ENCODE measurements at places on chromosomes 4 and X. TPM values are rescaled to one million over a fixed set of nuclear protein-coding genes. Genes with fewer than 3 reads are reported as not detected.
A peak's percentile ranks its signal among the peaks of the same experiment; 100 is the strongest.

Gene N4BP2
- total RNA-seq = 7.1 TPM

Gene PRR32
- total RNA-seq = not detected

Gene EOLA1
- 16.9 TPM for total RNA-seq

Gene XAGE1A
- 0.54 TPM for total RNA-seq

Gene NBDY
- total RNA-seq = 34.2 TPM

Gene SPANXA2
- not detected for total RNA-seq

Gene PGAM4
- total RNA-seq = not detected

Gene UGT2B10
- total RNA-seq = not detected

Gene SRPX2
- total RNA-seq = 27.9 TPM

Gene SPANXD
- not detected for total RNA-seq

Gene FHIP1A
- 28.4 TPM for total RNA-seq

DNA sequence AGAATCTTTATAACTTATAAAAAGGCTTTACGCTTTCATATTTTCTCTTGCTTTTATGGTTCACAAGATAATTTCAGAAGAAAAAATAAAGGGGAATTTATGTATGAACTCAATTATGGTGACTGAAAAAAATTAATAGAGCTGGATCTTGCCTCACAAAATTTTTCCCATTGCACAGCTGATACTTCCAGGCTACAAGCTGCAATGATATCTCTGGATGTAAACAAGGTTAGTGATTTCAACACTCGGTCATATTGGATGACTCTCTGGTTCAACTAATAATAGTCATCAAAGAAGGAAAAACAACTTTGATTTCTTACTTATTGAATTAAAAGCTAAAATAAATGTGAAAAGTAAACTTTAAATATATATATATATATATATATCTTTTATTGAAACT, 868.0 kb downstream of the FAT4 start:
- H3K4me3 ChIP-seq = no peak overlapping the region
- no peaks in the 10 kb centered on the region for H3K27me3 ChIP-seq
- no peak overlapping the region for H3K27ac ChIP-seq
- DNase-seq = no peak

- H3K27ac ChIP-seq = no peak overlapping the region
- H3K36me3 ChIP-seq = peaks cover 29% of the 10 kb centered on the region
- peaks cover 19% of the 10 kb centered on the region for H3K4me1 ChIP-seq
Observed at GRCh38 chr4:3225071-3225850, 23.7 kb upstream of the MSANTD1 start.

DNA sequence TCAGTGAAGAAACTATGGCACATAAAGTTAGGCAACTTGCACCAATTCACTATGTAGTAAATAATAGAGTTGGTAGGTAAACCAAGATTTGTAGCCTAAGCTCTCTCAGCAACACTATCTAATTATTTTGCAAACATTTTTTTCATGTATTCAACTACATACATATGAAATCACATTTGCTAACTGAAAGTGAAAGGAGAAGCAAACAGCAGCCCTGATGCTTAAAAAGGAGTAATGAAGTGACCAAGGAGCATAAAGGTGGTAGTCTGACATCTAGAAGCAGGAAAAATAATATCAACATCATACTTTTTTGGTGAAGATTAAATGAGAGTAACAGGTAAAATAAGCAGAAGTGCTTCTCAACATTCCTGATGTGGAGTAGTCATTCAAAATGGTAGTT, 603.7 kb downstream of the GRXCR1 start:
- H3K36me3 ChIP-seq = no peaks in the 10 kb centered on the region
- no peak overlapping the region for H3K27ac ChIP-seq
- no peak overlapping the region for H3K4me3 ChIP-seq
- no peaks in the 10 kb centered on the region for H3K4me1 ChIP-seq

- H3K4me1 ChIP-seq = no peaks in the 10 kb centered on the region
- no peaks in the 10 kb centered on the region for H3K36me3 ChIP-seq
- no peak for DNase-seq
- H3K4me3 ChIP-seq = no peak overlapping the region
Observed at GRCh38 chr4:137421796-137422195, 110.5 kb downstream of the PCDH18 start.

DNA sequence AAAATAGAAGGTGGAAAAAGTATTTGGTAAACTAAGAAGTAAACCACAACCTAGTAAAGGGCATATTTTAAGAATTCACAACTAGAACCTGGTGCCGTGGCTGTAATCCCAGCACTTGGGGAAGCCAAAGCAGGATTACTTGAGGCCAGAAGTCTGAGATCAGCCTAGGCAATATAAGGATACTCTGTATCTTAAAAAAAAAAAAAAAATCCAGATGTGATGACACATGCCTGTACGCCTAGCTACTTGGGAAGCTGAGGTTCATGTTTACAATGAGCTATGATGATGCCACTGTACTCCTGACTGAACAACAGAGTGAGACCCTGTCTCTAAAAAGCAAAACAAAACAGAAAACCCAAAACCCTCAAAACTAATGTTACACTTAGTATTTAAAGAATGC, 294.9 kb upstream of the ZCCHC13 start:
- no peak overlapping the region for H3K4me3 ChIP-seq
- H3K27ac ChIP-seq = no peak overlapping the region
- no peak for DNase-seq
- H3K36me3 ChIP-seq = no peaks in the 10 kb centered on the region
- H3K27me3 ChIP-seq = no peaks in the 10 kb centered on the region
- no peaks in the 10 kb centered on the region for H3K4me1 ChIP-seq

GRCh38 chr4:166202991-166203390, 330.0 kb downstream of the TLL1 start:
- no peaks in the 10 kb centered on the region for H3K27me3 ChIP-seq
- no peak overlapping the region for H3K4me3 ChIP-seq
- H3K4me1 ChIP-seq = no peaks in the 10 kb centered on the region
- no peaks in the 10 kb centered on the region for H3K36me3 ChIP-seq

DNA sequence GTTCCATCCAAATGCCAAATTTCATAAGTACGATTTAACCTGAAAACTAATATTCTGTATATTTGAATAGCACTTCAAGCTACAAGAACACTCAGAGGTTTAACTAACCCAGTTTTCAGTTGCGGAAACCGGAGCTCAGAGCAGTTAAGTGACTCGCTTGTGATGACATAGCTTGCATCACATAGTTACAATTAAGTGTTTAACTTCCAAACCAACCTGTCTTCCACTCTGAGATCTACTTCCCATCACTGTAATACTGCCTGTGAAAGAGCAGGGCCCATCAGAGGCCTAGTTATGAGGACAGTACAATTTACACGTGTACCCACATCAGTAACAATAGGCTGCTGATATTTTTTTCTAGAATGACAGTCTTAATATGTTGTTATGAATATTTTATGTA, 120.3 kb downstream of the MAD2L1 start:
- H3K36me3 ChIP-seq = no peaks in the 10 kb centered on the region
- no peak overlapping the region for H3K27ac ChIP-seq
- no peaks in the 10 kb centered on the region for H3K27me3 ChIP-seq
- no peaks in the 10 kb centered on the region for H3K4me1 ChIP-seq
- H3K4me3 ChIP-seq = no peak overlapping the region

DNA sequence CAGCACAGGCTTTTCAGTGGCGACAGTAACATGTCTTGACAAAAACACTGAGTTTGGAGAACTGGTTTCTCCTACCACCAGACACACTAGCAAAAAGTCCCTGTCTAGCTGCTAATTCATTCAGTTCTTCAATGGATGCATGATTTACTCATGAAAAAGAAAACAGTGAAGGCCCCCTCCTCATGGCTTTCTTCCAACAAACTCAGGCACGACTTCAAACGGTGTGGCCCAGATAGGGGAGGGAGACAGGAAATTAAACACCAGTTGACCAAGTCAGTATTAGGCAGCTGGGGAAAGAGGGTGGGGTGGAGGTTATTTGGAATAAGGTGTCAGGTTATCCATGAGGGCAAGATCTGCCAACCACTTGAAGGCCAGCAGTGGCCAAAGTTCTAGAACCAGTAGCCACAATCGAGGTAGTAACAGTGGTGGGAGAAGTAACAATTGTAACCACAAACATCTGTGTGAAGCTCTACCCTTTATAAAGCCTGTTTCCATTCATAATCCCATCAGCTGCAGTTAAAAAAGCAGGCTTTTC, 60.2 kb downstream of the SEPSECS start:
- no peaks in the 10 kb centered on the region for H3K27me3 ChIP-seq
- no peaks in the 10 kb centered on the region for H3K4me1 ChIP-seq
- no peak for DNase-seq

GRCh38 chrX:13827298-13828090, 10.6 kb upstream of the GPM6B start:
- no peaks in the 10 kb centered on the region for H3K4me1 ChIP-seq
- H3K27ac ChIP-seq = no peak overlapping the region

DNA sequence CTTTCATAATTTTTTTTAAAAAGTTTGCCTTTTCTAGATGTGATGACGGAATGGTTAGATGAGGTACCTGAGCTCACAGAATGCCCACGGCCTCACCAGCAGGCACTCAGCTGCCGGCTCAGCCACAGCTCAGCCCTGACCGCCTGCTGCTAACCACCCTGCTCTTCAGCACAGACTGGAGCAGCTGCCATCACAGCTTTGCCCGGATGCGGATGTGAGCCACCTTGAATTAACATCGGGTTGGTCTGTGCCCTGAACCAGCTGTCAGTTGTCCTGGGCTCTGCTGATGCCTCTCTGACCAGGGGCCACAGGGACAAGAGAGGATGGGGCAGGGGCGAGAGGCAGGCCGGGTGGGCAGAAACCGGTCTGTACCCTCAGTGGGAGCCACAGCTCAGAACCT, 93.3 kb downstream of the HMX1 start:
- no peak overlapping the region for H3K27ac ChIP-seq
- no peak for DNase-seq
- no peaks in the 10 kb centered on the region for H3K4me1 ChIP-seq
- no peaks in the 10 kb centered on the region for H3K27me3 ChIP-seq

DNA sequence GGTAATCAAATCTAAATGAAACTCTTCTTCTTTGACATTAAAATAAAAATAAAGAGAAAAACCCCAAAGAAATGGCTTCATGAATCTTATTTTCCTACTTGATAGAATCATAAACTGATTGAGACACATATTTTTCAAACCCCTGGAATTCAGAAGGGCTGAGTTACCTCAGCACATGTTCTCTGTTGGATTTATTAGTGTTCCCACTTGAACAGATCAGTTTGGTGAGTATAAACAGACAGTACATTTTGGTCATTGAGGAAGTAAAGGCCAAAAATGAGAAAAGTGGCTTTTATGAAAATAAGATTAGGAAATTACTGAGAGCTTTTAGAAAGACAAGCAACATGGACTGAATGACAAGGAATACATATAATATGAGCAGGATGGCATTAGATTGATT, 620.4 kb downstream of the ANKRD50 start:
- no peaks in the 10 kb centered on the region for H3K27me3 ChIP-seq
- no peak for DNase-seq
- H3K27ac ChIP-seq = no peak overlapping the region
- no peaks in the 10 kb centered on the region for H3K36me3 ChIP-seq
- H3K4me3 ChIP-seq = no peak overlapping the region

DNA sequence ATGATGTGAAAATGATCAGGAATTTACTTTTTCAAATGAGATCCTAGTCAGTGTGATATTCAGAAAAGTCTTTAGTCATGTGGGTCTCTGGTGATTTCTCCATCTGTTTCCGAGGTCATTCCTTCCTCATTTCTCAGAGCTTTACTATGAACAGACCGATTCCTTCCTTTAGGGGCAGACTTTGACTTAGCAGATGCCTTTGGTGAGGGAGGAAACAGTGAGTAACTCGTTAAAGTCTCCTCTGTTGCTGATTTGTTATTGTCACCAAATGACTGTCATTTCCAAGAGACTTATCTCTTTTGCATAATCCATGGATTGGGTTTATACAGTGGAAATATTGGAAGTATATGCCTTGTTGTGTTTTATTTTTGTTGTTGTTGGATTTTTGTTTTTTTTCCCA, 76.2 kb upstream of the CD99 start:
- H3K27me3 ChIP-seq = no peaks in the 10 kb centered on the region
- H3K4me3 ChIP-seq = no peak overlapping the region
- peaks cover 44% of the 10 kb centered on the region for H3K36me3 ChIP-seq
- DNase-seq = no peak

- H3K36me3 ChIP-seq = no peaks in the 10 kb centered on the region
- no peaks in the 10 kb centered on the region for H3K27me3 ChIP-seq
- no peak overlapping the region for H3K27ac ChIP-seq
- peaks cover 5% of the 10 kb centered on the region for H3K4me1 ChIP-seq
- no peak for DNase-seq
- H3K4me3 ChIP-seq = peak overlapping the region; percentile 62
Observed at GRCh38 chrX:46575991-46576392, 2.4 kb downstream of the CHST7 start.

DNA sequence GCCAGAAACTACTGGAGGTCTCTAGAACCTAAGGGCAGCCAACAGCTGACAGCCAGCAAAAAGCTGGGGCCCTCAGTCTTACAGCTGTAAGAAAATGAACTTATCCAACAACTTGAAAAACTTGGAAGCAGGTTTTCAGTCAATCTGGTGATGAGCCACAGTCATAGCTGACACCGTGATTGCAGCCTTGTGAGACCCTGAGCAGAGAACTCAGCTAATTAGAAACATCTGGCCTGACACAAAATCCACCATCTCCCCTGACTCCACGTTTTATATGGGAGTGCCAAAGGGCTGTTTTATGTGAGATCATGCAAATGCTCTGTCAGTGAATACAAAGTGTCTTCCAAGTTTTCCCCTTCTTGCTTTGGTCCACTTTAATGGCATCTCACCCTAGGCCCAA, 198.8 kb upstream of the DCAF8L1 start:
- H3K4me1 ChIP-seq = no peaks in the 10 kb centered on the region
- no peaks in the 10 kb centered on the region for H3K27me3 ChIP-seq
- no peaks in the 10 kb centered on the region for H3K36me3 ChIP-seq
- H3K4me3 ChIP-seq = no peak overlapping the region
- no peak overlapping the region for H3K27ac ChIP-seq

DNA sequence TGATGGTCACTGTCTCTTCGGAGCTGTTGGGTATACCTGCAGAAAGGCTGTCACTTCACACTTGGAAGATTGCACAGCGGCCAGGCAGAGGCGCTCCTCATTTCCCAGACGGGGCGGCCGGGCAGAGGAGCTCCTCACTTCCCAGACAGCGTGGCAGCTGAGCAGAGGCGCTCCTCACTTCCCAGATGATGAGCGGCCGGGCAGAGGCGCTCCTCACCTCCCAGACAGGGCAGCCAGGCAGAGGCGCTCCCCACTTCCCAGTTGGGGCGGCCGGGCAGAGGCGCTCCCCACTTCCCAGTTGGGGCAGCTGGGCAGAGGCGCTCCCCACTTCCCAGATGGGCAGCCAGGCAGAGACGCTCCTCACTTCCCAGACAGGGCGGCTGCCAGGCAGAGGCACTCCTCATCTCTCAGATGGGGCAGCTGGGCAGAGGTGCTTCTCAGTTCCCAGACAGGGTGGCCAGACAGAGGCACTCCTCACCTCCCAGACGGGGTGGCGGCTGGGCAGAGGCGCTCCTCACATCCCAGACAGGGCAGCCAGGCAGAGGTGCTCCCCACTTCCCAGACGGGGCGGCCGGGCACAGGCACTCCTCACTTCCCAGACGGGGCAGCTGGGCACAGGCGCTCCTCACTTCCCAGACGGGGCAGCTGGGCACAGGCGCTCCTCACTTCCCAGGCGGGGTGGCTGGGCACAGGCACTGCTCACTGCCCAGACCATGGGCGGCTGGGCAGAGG, 18.8 kb downstream of the PABPC1L2B start:
- H3K27me3 ChIP-seq = no peaks in the 10 kb centered on the region
- no peak overlapping the region for H3K4me3 ChIP-seq
- no peaks in the 10 kb centered on the region for H3K36me3 ChIP-seq
- no peaks in the 10 kb centered on the region for H3K4me1 ChIP-seq
